GM23248 (cell line): ENCODE measurements at places on chromosomes 2 and 18. TPM values are rescaled to one million over a fixed set of nuclear protein-coding genes. Genes with fewer than 3 reads are reported as not detected.

Gene PRKD3
- 52.9 and 74.0 TPM in 2 replicates for total RNA-seq

DNA sequence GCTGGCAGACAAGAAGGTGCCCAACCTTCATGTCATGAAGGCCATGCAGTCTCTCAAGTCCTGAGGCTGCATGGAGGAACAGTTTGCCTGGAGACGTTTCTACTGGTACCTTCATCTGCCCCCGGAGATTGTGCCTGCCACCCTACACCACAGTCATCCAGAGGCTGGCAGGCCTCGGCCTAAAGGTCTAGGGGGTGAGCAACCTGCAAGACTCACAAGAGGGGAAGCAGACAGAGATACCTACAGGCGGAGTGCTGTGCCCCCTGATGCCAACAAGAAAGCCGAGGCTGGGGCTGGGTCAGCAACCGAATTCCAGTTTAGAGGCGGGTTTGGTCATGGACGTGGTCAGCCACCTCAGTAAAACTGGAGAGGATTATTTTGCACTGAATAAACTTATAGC lies 12.0 kb upstream of the SERTAD2 start:
- DNase-seq, result no peak

Gene SLC66A2
- 67.0 and 85.5 TPM in 2 replicates for total RNA-seq

Gene AKAIN1
- not detected in 2 replicates for total RNA-seq

Gene MEMO1
- total RNA-seq, result 29.8 and 46.3 TPM in 2 replicates

DNA sequence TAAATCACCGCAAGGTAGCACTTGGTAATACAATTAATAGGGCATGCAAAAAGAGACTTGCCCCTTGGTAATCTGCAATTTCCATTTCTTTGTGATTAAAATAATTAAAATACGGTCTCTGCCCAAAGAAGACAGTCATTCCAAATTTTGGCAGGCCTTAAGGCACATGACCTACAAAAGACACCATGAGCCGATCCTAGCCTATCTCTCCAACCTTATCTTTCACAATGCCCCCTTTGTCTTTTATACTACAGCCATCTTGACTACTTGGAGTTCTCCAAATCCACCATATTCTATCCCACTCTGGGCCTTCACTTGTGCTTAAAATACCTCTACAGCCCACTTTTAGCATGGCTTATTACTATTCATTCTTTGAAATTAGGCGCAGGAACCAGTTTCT lies 23.3 kb downstream of the CFAP210 start:
- DNase-seq, result no peak

DNA sequence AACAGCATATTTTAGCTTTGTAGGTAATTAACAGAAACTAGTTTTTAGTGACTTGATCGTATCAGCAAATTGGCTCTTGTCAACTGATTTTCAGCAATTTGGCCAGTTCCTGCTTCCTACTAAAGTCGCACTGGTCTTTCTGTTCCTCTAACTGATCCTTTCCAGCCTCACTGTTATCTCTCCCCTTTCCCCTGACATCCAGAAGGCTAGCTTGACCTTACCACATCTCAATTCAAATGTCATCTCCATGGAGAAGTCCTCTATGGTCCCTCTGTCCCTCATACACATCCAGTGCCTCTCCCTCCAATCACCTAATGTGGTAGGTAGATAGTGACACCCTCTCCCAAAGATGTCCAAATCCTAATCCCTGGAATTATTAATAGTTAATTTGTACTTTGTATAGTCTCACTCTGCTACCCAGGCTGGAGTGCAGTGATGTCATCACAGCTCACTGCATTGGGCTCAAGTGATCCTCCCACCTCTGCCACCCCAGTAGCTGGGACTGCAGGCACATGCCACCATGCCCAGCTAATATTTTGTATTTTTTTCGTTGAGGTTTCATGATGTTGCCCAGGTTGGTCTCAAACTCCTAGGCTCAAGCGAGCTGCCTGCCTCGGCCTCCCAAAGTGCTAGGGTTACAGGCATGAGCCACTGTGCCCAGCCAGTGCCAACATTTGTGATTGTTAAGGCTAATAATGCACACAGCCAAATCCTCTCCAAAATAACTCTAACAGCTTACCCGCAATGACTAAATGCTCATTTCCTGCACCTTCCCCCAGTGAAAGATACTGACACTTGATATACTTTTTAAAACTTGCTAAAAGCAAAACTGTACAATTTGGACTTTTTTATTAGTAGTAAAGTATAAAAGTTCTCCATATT lies 16.9 kb downstream of the PSTPIP2 start:
- no peak for DNase-seq

Gene SERPINB7
- total RNA-seq, result 12.2 and 18.6 TPM in 2 replicates

DNA sequence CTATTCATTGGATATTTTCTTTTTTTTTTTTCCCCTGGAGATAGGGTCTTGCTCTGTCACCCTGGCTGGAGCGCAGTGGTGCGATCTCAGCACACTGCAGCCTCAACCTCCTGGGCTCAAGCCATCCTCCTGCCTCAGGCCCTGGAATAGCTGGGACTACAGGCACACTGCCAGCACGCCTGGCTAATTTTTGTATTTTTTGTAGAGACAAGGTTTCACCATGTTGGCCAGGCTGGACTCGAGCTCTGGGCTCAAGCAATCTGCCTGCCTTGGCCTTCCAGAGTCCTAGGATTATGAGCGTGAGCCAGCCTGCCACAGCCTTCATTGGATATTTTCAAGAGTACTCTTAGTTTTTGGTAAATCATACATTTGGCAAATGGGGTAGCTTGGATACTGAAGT lies 9.0 kb upstream of the MCFD2 start:
- DNase-seq, result no peak
